ENCODE measurements at places on chromosomes 16 and 17.

DNA sequence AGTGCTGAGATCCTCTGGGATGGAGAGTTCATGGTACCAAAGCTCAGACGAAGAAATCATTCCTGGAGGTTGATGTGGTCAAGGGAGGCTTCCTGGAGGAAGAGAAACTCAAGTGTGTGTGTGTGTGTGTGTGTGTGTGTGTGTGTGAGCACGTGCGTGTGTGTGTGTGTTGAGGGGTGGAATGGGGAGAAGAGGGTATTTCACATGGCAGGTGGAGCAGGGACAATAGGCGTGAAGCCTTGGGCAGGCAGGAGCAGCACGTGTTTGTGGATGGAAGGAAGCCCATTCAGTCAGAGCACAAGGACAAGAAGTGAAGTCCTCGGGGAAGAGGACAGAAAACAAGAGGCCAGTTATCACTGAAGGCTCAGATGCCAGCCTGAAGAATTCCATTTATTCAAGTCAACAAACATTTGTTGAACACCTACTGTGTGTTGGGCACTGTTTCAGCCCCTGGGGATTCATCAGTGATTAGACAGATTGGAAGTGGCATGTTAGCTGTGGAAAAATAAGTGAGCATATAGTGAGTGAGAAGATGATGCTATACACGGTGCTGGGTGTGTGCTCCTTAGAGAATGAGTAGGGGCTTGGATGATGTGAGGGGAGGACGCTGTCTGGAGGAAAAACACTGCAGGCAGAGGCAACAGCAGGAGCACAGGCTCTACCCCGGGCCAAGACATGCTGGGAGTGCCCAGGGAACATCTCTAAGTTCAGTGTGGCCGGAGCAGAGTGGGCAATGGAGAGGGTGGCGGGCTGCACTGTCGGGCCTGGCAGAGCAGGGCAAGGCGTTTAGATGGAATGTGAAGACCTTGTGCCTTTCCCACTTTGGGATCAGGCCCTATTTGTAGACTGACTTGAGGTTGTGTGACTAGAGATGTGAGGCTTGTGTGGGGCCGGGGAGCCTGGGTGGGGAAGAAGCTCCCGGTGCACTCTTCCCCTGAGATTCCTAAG, 267.1 kb downstream of the CBLN1 start:
- DNase-seq = no peak

DNA sequence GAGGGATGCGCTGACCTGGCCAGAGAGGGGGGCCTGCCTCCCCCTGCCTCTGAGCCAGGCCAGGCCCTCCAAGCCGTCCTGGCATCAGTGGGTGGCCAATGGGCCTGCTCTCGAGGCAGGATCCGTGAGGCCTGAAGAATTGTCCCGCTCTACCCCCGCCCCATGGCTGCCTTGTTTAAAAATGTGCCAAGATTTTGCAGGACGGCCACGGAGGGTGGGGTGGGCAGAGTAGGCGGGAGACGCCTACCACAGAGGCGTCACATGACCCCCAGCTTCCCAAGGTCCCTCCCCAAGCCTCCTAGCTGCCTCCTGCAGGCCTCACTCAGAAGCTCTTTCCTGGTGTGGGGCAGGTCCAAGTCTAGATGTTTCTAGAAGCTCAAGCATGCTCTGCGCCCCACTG, 69.5 kb downstream of the ENGASE start:
- DNase-seq = no peak

GRCh38 chr16:26087091-26087490, 395.3 kb downstream of the HS3ST4 start:
- no peak for DNase-seq

GRCh38 chr17:57892820-57893595, 43.2 kb upstream of the MRPS23 start:
- DNase-seq = no peak

DNA sequence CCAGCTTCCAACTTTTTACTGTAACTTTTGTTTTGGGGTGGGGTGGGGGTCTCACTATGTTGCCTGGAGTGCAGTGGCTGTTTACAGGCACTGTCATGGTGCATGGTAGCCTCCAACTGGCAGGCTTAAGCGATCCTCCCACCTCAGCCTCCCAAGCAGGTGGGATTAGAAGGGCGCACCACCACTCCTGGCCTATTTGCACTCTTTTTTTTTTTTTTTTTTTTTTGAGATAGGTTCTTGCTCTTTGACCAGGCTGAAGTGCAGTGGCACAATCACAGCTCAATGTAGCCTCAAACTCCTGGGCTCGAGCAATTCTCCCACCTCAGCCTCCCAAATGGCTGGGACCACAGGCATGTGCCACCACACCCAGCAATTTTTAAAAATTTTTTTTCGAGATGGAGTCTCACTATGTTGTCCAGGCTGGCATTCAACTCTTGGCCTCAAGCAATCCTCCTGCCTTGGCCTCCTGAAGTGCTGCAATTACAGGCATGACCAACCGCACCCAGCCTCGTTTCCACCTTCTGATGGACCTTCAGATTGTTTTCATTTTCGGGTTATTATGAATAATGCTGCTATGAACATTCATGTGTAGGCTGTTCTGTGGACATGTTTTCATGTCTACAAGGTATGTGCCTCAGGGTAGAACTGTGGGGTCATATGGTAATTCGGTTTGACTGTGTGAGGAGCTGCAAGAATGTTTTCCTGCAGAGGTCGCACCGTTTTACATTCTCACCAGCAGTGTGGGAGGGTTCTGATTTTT, 10.9 kb downstream of the TRAP1 start:
- no peak for DNase-seq

- no peak for DNase-seq
These were observed 3.8 kb downstream of the RNF213 start for GRCh38 chr17:80264205-80265075.

DNA sequence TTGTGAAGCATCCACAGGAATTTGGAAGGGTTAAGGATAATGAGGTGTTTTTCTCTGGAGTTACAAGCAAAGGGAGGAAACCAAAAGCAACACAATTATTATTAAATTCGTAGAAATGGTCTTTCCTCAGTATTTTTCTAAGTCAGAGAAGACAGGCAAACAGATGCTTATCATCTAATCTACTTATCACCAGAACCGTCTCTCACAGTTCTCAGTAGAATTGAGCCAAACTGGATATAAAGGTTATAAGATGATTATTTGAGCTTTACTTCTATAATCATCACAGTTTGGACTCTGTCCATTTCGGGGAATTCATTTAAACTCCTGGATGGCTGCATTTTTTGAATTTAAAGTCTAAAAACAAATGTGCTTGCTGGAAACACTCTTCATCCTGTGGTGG, 245.0 kb downstream of the KCNJ2 start:
- DNase-seq = no peak

DNA sequence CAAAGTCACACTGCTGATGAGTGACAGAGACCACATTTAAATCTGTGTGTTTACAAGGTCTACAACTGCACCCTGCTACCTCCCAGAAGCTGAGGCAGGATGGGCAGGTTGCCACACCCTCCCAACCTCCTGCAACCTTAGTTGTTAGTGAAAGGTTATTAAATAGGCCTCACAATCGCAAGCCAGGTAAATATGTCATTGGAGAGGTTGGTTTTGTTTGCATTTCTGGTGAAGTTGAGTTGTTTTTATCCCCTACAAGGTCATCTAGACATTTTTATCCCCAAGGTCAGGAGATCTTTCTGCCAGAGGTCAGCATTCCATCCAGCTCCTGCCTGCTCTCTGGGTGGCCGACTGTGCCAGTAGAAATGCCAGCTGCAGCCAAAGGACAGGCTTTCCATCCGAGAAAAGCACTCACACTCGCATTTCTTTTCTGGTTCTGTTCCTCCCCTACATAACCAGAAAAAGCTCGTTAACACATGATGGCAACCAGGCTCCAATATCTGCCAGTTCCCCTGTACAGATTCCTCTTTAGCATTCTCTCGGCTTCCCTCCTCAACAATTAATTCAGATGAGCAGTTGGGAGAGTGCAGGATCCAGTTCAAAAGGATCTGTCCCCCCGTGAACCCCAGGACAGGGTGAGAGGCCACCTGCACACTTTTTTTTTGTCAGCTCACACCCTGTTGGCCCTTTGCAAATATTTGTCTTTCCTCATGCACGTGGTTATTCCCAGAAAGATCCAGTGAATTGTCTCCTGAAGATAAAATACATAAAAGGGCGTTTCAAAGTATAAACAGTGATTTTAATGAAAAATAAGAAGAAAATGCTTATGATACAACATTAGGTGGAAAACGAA, 562.8 kb downstream of the MAF start:
- DNase-seq = no peak

GRCh38 chr17:72125226-72125651, 4.4 kb downstream of the SOX9 start:
- no peak for DNase-seq

DNA sequence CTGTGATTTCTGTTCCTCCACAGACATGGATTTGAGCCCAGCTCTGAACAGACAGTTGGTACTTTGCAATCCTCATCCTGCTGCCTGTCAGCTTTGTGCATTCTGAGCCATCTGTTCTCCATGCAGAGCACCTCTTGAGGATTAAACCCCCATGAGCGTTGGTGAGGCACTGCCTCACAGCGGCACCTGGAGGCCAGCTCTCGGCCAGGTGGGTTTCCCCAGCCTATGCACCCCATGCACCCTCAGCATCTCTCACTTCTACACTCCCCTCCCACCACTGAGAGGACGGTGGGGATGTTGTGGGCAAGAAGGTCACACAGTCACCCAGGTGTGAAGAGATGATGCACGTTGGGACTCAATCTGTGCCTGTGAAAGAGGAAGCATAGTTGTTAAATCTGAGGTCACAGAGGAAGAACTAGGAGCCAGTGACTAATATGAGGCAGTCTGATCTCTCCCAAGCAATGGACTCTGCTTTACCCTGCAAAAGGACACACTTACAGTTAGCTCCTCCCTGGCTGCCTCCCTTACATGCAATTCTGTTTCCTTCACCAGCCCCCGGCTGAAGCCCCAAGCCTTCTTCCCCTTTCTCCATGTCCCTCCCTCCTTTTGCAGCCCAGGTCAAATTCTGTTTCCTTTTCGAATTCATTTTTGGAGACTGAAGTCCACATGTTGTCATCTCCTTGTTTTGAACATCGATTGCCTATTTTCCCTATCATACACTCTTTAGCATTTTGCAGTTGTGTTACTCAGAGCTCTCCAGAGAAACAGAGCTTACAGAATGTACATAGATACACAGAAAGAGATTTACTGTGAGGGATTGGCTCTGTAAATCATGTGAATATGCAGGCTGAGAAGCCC, 58.5 kb downstream of the HS3ST3B1 start:
- DNase-seq = peak; percentile 61

DNA sequence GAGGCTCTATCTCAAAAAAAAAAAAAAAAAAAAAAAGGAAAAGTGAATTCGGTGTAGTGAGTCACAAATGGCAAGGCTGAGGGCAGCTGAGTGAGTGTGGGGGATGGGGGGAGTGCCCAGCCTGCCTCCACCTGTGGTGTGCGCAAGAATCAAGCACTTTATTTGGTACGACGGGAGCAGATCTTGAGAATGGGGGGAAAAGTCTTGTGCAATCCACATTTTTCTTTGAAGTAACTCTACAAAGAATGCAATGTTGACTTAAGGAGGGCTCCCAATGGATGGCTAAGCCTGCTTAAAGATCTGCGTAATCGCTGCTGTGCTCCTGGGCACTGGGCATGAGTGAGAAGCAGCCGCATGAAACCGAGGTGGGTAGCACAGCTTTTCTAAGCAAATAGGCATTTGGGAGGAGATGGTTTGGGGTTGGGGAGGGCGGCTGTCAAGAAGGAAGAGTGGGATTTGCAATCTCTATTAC, 28.2 kb downstream of the ATP2C2 start:
- no peak for DNase-seq
